ENCODE measurements at places on chromosomes 1 and 21.

GRCh38 chr21:17436626-17437111 lies 76.2 kb upstream of the CXADR start:
- no peak for DNase-seq

DNA sequence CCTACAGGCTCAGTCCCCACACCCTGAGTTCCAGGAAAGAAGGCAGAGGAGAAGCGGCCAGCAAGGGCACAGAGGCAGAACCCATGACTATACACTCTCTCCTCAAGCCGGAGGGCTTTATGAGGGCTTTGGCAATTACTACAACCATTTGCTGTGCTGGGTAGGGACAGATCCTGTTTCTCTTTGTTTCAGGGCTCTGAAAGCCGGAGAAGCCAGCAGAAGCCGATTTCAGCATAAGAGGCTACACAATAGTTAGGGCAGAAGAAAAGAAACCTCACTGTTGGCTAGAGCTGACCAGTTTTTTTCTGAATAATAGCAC lies 13.9 kb downstream of the GPR3 start:
- DNase-seq = no peak

DNA sequence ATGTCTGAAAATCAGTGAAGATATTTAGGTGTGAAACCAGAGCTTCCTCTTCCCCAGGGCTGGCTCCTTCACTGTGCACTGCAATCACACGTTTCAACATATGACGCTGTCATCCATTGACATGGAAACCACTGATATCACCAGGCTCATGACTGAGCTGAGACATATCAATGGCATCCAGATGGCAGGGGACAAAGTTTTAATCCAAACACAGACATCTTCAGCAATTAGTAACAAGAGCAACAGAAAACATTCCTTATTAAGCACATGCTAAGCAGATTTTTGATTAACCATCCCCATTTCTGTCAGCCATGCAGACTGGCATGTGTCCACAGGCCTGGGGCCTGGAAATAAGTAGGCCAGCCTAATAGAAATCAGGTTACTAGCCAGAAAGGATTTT lies 108.0 kb upstream of the ADAR start:
- no peak for DNase-seq

DNA sequence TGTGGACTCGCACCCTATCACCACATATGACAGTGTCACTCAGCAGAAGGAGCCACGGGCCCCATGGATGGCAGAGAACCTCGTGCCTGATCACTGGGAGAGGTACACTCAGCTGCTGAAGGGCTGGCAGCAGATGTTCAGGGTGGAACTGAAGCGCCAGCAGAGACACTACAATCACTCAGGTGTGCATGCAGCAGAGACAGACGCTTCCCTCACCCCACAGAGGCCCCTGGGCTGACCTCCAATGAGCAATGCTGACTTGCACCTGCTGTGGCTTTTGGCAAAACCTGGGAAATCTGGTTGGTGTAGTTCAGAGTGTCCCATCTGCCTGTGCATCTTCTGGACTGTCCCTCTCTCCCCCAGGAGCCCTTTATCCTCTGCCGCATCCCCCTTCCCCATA lies 51.9 kb downstream of the KIAA1614 start:
- no peak for DNase-seq

DNA sequence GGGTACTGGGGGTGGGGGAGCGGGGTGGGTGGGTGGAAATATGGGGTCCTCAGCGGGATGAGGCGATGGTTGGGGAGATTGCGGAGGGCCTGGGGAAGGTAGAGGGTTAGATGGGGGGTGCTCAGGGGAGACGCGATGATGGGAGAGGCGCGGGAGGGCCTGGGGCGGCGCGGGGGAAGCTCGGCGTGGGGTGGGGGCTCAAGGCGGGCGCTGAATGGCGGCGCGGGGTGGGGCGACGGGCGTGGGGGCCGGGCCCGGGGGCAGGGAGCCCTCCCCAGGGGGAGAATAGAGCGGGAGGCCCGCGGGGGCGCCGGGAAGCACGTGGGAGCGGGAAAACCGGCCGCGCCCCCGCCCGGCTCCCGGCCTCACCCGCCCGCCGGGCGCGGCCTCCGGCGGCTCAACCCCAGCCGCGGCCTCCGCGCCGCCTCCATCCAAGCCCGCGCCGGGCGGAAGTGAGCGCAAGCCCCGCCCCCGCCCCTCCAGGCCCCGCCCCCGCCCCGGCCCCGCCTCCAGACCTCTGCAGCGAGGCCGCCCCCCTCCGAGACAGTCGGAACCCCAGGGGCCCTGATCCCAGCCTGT lies at the start of gene FAAP20:
Gene FAAP20 (minus strand): TSS at position 454 of the 579 bp plus-strand sequence. CDS start 23 bp downstream, at position 431.
- no peak for DNase-seq

DNA sequence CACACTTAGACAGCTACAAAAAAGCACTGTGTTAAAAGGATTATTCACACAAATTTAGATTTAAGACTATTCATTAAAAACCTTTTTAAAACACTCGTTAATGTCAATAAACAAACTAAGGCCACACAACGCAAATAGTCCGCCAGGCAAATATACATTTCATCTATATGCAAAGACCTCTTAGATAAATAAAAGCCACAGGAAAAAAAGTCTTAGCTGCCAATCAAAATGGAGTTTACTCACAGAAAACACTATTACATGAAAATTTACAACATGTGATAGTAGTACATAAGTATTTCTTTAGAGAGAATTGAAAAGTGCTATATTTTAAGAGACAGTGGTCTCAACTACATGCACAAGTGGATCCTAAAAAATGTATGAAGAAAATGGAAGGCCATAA lies 2.7 kb upstream of the PHTF1 start:
- no peak for DNase-seq

- DNase-seq = no peak
These were observed at the start of gene KMO for GRCh38 chr1:241532162-241532531. TSS of gene KMO (plus strand) at chr1:241532378. CDS start at chr1:241532445, 67 bp downstream.
